H4 (cell line): ENCODE measurements at places on chromosomes 2 and 18.

DNA sequence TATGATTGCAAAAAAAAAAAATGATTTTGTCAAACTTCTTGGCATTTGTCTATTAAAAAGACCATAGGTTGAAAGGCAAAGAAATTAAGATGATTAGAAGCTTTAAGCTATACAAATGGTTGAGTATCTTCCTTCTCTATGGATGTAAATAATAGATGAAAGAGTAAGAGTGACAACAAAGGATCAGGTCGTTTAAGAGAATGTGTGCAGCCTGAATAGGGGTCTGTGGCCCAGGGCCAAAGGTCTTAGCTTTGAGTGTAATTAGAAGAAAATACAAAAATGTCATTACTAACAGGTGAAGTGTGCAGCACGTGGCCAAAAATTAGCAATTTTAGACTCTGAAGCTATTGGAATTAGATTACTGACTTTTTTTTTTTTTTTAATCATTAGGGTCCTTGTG, 122.4 kb downstream of the GREB1L start:
- DNase-seq = no peak

DNA sequence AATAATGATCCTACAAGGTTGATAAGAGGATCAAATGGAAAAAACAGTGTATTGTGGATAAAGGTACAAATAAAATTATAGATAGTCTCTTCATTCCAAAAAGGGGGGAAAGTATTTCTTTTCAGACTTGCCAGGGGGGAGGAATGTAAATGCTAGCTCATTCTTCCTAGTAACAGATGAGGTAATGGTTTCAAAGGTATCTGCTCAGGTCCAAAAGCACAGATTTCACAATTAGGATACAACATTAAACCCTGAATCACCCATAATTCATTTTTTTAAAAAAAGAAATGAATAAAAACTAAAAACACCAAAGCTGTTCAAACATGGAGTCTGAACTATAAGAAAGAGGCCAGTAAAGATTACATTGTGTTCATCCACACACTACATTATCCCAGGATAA, 142.0 kb downstream of the ATAD2B start:
- DNase-seq = no peak

DNA sequence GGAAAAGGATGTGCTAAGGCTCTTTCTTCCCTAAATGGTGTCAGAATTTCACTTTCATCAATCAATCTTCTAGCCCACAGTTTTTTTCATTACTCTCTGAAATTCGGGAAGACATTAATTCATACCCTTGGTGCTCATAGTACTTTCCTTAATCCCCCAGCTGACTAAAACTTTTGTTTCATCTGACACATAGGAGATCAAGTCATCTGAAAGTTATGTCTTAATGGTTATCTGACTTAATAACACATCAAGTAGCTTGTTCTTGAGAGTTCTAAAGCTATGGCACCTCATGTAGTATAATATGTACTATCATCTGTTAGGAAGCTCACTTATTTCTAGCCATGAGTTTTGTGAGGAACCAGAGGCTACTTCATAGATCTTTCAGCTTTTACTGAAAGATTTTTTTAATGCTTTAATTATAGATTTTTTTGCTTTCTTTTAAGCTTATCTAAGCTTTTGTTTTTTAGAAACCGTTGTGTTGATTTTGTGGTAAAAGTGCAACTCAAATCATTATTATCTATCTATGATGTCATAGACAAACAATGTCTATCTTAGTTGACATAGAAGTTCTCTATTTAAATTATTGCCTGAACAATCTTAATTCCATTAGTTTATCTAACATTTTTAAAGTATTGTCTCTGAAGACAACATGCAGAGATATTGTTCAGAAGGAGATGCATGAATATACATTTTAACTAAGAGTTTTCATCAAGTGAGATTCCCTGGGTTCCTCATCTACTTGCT, 93.6 kb upstream of the UBXN4 start:
- DNase-seq = no peak

DNA sequence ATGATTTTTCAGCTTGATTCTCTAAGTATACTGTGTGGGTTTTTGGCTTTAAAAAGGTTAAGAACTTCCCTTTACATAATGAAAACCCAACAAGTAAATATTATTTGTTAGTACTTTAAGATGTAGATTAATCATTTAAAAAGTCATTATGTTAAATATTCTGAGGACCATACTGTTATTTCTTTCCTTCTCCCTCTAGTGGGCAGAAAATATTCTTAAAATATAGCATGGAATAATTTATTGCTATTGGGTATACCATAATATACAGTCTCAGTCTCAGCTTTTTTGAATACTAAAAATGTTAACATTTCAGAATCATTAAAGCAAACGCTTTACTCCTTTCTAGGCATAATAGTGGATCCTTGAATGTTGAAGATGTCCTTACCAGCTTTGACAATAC, 28.1 kb downstream of the CAMKMT start:
- no peak for DNase-seq

DNA sequence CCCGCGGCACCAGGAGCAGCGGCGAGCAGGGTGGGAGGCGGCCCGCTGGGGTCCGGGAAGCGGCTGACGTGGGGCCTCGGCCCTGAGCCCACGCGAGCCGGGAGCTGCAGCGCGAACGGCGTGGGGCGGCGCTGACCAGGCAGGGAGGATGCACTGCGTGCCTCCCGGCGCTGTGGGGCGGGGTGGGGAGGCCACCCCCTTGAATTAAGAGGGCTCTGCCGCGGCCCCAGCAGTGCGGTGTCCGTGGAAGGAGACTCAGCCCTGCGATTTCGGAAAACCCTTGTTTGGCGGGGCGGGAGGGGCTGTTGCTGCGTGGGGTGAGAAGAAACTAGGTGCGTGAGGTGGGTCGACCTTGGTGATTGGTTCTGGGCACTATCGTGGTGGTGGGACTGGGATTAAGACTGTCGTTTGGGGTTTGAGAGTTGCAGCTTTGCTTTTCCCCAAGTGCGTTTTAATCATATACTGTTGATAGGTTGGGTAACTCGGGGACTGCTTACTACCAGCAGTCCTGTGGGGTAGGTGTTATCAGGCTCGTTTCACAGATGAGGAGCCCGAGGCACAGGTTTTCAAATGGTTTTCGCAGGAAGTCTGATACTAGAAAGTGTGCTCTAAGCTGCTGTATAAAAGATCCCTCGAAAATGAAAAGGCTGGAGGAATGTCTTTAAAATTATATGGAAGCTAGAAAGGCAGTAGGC, 722 bp downstream of the ACSL3 start:
- no peak for DNase-seq

DNA sequence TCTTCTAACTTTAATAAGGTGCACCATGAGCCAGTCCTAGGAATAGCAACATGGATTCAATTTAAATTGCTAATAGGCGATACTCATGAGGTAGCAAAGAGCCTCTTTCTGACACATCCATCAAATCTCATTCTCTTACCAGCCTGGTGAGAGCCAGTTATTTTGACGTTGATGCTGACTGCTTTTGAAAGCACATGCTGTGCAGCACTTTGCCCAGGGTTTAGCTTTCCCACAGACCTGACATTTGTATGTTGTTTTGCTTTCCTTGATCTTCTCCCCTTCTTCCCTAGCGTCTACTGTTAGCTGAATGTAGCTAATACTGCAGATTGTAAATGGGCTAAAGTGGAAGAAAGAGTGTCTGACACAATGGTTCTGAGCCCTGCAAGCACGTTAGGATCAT, 101.1 kb upstream of the CCDC85A start:
- DNase-seq = no peak

- DNase-seq = no peak
Observed at GRCh38 chr2:109519513-109519912, 94.3 kb downstream of the SEPTIN10 start.

DNA sequence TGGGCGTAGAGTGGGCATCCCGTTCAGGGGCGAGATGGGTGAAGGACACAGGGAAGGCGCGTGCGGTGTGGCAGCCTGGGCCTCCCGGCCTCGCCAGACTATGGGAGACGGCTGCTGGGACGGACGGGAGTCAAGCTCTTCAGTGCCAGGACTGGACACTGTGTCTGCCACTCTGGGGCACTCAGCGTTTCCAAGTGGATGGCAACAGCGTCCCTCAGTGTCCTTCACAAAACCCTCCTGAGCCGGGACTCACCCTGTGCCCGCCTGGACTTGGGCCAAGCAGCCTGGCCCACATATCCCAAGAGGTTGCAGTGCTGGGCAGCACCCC, 16.3 kb upstream of the BOK start:
- DNase-seq = no peak

DNA sequence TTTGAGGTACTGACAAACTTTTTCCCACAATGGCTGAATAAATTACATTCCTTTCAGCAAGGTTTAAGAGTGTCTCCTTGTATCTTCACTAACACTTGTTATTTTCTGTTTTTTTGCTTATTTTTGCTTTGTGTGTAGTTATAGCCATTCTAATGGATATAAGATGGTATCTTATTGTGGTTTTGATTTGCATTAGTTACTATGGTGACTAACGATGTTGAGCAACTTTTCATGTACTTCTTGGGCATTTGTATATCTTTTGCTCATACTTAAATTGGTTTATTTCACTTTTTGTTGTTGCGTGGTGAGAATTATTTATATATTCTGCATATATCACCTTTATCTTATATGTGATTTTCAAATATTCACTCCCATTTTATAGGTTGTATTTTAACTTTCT, 79.9 kb upstream of the FSIP2 start:
- peak; percentile 47 for DNase-seq

GRCh38 chr2:145484448-145485097, 964.7 kb upstream of the ZEB2 start:
- DNase-seq = peak; percentile 41

GRCh38 chr18:9906481-9906880, 7.3 kb upstream of the VAPA start:
- no peak for DNase-seq

DNA sequence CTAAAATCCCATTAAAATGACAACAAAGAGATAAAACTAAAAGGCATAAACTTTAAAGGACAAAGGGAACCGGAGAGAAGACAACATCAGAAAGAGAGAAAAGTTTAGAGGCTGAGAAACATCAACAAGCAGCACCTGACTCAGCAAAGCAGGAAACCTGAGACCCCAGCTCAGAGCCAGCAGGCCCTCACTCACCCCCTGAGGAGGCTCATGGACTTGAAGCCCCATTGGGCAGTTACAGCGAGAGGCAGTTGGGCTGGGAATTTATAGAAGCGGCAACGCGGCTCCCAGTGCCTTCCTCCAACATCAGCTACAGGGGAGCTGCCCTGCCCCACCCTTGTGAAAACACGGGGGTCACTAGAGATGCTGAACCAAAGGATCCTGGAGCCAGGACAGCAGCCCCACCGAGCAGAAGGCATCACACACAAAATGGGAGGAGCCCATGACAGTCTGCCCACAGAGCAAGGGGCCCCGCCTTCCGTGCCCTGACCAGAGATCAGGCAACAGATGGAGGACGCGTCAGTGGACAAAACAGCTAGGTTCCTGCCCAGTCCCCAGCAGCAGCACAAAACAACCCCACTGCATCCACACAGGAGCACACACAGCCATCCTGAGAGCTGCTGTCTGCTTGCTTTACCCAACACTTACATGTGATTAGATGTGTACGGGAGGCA, 52.7 kb downstream of the CMPK2 start:
- DNase-seq = no peak

- no peak for DNase-seq
Observed at GRCh38 chr2:23835988-23836387, 90.9 kb downstream of the ATAD2B start.

- no peak for DNase-seq
Observed at GRCh38 chr2:33307659-33308270, 168.7 kb upstream of the RASGRP3 start.

DNA sequence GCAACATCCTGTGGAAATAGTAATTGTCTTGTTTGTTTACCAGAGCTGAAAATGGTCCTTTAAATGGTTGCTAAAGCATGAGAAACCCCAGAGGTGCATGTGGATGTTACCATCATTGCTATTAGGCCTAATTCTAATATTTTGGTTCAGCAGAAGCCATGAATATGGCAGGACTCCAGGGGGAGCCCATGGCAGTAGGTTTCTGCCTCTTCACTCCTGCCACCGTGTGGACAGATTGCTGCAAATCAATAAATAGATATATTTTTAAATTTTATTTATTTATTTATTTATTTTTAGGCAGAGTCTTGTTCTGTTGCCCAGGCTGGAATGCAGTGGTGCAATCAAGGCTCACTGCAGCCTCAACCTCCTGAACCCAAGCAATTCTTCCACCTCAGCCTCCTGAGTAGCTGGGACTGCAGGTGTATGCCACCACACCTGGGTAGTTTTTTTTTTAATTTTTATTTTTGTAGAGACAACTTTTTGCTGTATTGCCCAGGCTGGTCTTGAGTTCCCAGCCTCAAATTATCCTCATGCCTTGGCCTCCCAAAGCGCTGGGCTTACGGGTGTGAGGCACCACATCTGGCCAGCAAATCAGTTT, 54.9 kb upstream of the CAPN13 start:
- DNase-seq = peak; percentile 46

DNA sequence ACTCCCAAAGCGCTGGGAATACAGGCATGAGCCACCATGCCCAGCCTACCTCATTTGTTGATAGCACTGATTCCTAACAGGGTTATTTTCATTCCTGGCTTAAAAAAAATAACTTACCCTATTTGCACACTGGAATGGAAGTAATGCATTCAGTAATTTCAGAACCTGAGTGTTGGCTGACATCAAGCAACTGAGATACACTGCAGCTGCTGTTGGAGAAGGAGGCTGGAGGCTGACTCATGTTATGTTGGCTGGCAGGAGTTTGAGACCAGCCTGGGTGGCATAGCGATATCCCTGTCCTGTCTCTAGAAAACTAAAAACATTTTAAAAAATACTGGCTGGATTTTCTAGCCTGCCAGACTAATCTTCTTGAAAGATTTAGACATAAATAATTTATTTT, 385.1 kb upstream of the MEX3C start:
- no peak for DNase-seq

DNA sequence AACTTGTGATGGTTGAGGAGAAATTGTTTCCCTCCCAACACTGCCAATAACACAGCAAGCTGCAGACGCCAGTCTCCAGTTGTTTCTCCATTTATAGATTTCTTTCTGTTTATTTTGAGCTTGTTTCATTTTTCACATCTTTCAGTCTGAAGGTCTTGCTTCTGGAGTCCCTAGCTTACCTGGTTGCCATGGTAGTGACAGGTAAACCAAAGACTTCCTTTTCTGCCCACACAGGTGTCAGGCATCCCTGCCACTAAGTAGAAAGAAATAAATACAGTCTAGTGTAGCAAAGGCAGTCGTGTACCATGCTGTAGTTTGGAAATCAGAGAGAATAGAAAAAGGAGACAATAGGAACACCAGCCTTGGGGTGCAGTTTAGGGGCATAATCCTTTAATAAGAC, 82.8 kb downstream of the MARCHF4 start:
- no peak for DNase-seq

DNA sequence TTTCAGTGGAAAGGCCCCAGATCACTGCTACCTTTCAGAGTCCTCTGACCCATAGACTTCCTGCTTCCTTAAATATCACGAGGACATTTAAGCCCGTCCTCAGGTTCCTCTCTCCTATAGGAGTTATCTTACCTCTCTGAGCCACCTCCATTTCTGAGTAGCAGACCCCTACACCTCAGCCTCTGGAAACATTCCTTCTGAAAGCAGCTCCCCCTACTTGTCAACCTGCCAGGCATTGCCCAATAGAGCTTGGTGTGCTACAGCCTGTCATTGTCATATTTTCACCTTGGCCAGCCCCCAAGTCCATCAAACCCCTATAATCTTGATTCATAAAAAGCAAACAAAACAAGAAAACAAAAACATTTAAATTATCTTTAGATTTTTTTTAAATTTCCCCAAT, 717.9 kb upstream of the SLC8A1 start:
- no peak for DNase-seq

GRCh38 chr2:76163860-76164259, 453.1 kb upstream of the GCFC2 start:
- DNase-seq = no peak
